ENCODE measurements at places on chromosomes 7 and 10.

DNA sequence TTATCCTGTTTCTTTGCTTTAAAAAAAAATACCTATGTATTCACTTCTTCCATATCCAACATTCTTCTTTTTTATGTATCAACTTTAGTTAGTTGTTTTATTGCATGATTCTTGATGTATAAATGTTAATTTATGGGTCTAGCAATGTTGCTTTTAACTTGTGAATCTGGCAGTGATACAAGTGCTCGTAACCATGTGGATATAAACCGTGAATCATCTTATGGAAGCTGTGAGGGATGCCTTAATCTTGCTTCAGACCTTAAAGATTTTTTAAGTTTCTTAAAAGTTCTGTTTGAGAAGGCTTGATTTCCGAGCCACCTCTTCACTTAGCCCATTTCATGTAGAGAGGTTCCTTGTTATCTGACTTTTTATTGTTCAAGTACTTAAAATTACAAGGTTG is 25.9 kb downstream of the HELLS start:
- DNase-seq, result no peak

DNA sequence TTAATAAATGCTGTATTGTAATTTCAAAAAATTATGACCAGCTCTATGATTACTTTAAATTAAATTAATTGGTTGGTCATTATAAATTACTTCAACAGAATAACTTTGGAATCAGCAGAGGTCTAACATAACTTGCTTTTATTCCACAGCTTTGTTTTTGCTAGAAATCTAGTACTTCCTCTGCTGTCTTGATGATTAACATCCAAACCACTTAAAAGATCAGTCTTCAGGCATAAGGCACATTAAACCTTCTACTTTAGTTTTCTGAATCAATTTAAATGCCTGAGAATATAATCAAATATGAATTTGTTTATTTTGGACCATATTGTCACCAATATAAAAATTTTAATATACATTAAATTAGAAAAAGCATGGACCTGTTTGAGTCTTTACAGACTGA is 465.3 kb downstream of the ARL4A start:
- DNase-seq, result no peak

DNA sequence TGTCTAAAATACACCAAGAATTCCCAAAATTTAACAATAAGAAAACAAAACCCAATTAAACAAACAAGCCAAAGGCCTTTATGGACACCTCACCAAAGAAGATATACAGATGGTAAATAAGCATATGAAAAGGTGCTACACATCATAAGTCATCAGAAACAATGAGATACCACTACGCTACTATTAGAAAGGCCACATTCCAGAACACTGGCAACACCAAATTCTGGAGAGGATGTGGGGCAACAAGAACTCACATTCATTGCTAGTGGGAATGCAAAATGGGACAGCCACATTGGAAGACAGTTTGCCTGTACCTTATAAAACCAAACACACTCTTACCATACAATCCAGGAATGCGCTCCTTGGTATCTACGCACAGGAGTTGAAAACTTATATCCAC is 291.4 kb downstream of the TNS3 start:
- DNase-seq, result no peak

- DNase-seq, result peak; percentile 89
Observed at GRCh38 chr10:11881477-11882417, 58.6 kb downstream of the PROSER2 start.

- no peak for DNase-seq
Observed at GRCh38 chr7:1411414-1411813, 47.9 kb downstream of the MICALL2 start.

Measured in SW480 (cell line).